ENCODE measurements at places on chromosomes 7 and 10.

GRCh38 chr7:151232917-151233701, 826 bp downstream of the CHPF2 start:
- no peak for DNase-seq

DNA sequence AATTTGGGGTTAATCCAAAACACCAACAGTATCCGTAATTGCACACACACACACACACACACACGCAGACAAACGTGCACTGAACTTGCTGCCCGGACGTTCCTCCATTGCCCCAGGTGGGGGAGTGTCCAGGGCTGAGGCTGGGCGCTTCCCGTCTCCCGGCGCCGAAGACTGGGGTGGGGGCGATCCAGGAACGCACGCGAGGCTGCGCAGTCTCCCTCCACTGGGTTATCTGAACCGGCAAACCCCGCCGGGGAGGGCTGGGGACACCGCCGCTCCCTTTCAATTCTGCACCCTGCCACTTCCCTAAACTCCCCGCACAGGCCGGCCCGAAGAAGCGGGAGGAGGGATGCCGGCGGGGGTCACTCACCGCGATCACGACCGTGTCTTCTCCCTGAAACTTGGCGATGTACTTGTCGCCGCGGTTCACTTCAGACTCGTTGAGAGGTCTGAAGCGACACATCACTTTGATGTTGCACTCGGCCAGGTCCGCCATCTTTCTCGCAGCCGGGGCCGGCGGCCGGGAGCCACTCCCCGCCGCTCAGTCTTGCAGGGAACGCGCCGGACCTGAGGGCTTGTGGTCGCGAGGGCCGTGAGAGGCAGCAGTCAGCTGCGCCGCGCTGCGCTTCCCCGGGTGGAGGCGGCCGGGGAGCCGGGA, 618 bp downstream of the KIF5B start:
- DNase-seq, result peak; percentile 57

DNA sequence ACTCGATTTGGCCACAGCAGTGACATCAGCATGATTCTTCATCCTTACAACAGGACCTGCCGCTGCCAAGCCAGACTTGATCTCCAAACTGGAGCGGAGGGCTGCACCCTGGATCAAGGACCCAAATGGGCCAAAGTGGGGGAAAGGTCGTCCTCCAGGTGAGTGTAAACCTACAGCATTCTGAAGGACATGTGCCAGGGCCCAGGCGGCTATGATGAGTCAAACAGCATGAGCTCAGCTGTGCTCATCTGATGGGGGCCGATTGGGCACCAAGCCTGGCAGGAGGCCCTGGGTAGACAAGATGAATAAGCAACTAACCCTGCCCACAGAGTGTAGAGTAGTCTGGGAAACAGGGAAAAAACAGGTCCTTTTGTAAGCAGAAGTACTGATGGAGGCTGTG, 14.4 kb upstream of the ATP6V0E2 start:
- no peak for DNase-seq

- no peak for DNase-seq
Measured at GRCh38 chr7:2104716-2105115, 128.0 kb downstream of the MAD1L1 start.

DNA sequence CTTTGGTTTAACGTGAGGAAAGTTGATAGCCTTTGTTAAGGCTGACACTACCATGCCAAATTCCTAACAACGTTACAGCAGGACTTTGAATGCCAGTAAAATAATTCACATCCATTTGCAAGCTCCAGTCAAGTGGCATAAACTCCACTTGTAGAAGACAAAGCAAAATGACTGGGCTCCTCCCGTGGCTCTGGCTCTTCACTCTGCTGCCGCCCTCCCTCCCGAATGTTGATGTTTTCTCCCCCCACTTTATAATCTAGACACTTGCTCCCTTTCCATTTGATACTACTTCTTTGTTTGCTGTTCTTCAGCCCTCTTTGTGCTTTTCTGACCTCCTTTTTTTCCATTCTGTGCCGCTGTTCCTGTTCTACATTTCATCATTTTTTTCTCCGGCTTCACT, 22.8 kb upstream of the ITGB8 start:
- no peak for DNase-seq

DNA sequence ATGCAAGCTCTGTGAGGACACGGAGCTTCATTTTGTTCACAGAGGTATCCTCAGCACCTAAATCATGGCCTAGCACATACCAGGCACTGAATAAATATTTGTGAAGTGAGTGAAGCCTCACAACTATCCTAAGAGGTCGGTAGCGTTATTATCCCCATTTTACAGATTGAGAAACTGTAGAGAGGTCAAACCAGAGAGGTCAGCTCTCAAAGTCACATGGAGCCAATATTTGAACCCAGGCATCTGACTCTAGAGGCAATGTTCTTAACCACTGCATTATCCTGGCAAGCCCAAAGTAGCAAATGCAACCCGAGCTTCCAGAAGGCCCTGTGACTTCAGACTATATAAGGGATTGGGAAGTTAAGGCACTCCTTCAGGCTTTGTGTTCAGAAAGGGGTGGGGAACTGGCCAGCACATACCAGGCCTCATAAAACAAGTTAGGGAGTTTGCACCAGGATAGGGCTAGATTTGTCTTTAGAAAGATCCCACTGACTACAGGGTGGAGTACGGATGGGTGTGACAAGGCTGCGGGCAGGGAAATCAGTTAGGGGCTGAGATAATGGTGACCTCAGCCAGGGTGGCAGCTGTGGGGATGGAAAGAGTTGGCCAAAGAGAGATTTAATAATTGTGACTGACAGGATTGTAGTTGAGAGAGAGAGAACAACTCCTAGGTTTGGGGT, 101.4 kb downstream of the TBXAS1 start:
- no peak for DNase-seq

GRCh38 chr10:85666987-85667386, 699.6 kb downstream of the GRID1 start:
- no peak for DNase-seq

- no peak for DNase-seq
Measured at GRCh38 chr10:27661514-27662286, 83.9 kb downstream of the MKX start.

DNA sequence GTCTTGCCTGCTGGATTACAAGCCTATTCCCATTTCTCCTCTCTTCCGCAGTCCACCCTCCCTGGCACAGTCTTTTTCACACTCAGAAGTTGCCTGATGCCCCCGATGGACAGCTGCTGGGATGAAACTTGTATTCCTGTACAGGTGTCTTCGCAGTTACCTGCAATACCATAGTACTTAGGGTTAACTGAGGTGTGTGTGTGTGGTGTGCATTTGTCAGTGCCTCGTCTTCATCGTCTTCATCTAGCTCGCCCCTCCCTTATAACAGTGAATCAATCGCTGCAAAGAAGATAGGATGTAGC, 11.0 kb downstream of the NXPH1 start:
- no peak for DNase-seq

GRCh38 chr10:73131301-73131700, 21.0 kb downstream of the NUDT13 start:
- DNase-seq, result no peak

- no peak for DNase-seq
Measured at GRCh38 chr7:133109816-133110215, 27.9 kb upstream of the CHCHD3 start.

- DNase-seq, result no peak
Measured at GRCh38 chr7:157557263-157557662, 220.5 kb downstream of the DNAJB6 start.

DNA sequence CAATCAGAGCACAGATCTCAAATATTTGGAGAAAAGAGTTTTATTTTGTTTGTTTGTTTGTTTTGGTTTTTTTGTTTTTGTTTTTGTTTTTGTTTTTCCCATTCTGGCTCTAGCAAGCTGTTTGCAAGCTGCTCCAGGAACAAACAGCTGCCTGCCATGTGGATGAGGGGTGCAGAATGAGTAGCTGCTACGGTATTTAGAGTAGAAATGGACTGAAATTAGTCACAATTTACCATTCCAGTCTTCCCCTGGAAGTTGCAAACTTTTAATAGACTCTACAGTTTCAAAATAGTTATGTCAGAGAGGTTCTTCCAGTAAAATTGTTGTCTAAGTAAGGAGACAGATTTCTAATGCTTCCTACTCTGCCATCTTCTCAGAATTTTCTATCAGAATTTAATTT, 27.1 kb upstream of the TAS2R16 start:
- no peak for DNase-seq

DNA sequence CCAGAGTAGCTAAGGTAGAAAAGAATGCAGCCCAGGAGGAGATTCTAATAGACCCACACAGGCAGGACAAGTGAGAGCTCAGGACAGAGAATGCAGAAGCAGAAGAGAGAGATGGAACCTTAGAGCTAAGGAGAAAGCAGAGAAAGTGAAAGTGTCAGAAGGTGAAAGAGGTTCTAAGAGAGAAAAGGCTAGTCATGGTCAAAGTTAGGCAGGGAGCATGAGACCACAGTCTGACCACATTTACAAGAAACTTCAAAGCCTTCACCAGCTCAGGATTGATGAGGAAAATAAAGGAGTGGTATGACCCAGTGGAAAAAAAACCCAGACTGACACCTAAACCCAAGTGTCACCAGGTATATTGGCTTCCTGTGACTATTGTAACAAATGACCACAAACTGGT, 131.8 kb upstream of the WDR11 start:
- no peak for DNase-seq

GRCh38 chr7:83663131-83663530, 14.2 kb upstream of the SEMA3E start:
- no peak for DNase-seq

GRCh38 chr10:77972148-77972547, 45.6 kb upstream of the DLG5 start:
- no peak for DNase-seq

DNA sequence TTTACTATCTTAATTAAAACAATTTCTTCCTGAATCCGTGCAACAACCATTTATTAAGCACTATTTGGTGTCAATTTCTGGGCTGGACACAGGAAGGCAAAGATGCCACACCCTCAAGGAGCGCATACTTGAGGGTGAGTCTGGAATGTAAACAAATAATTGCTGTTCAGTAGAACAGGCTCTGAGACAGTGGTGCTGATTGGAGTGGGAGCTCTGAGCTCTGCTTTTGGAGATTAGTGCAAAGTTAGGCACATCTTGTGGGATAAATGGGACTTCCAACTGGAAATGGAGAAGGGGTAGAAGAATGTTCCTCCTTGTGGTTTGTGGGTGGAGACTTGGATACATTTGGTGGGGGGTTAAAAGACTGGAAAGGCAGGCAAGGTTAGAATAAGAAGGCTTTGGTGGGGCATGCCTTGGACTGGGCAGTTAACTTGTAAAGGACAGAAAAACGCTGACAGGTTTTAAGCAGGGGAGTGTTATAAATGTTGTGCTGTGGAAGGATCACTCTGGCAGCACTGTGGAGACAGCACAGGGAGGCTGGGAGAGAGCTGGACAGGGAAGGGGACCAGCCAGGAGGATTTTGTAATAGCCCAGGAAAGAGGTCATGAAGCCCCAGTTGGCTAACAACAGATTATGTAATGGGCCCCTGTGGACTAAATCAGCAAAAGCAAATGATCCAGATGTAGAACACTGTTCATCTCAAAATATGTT, 80.7 kb downstream of the ZNF365 start:
- DNase-seq, result no peak

DNA sequence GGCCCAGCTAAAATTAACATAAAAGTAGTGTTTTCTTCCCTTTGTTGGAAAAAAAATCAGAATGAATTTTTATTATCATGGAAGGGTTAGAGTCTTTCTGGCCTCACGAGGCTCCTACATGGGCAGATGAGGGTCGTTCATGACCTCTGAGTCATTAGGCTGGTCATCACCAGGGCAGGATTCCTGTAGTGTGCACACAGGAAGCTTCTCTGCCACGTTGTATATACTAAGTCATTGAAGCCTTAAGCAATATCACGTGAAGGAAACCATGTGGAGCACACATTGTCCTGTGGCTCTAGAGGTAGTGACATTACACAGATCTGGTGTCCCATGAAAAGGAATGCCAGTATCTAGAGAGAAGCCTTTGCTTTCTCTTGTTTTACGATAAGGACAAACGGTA, 84.7 kb upstream of the C1QL3 start:
- DNase-seq, result no peak

DNA sequence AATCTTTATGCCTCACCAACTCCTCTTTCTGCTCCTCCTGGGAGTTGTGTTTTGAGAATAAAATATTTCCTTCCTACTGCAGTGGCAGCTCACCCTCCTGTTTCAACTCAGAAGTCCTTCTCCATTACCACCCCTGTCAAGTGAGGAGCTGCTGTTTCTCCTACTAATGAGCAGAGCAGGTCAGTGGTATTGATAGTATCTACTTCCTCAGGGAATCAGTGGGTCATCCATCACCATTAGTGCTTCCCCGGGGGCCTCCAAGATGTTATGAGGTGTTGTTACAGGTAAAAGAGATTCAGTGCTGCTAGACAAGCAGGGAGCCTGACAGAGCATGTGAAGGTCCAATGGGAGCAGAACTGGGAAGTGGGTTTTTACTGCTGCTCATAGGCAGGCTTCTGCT, 795.2 kb downstream of the REEP3 start:
- DNase-seq, result no peak

GRCh38 chr10:35712486-35712885, 70.4 kb upstream of the FZD8 start:
- no peak for DNase-seq

- DNase-seq, result no peak
Measured at GRCh38 chr10:127922675-127923366, 15.9 kb downstream of the PTPRE start.

- no peak for DNase-seq
Measured at GRCh38 chr10:11578802-11579255, 32.6 kb downstream of the USP6NL start.

DNA sequence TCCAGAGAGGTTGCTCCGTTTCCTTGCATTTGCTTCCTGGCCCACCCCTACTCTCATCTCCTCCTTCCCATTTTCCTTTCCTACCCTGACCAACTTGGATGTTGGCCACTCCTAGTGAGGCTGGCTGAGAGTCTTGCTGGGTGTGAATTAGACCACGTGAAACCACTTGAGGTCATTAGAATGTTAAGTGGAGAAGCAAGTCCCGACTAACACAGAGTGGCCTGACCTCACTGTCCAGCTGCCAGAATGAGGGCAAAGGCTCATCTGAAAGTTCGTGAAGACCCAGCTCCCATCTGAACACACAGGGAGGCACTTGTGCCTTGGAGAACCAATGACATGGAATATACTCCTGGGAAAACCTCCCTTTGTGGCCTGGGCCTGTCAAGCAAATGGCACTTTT, 80.8 kb downstream of the WDR11 start:
- DNase-seq, result no peak

DNA sequence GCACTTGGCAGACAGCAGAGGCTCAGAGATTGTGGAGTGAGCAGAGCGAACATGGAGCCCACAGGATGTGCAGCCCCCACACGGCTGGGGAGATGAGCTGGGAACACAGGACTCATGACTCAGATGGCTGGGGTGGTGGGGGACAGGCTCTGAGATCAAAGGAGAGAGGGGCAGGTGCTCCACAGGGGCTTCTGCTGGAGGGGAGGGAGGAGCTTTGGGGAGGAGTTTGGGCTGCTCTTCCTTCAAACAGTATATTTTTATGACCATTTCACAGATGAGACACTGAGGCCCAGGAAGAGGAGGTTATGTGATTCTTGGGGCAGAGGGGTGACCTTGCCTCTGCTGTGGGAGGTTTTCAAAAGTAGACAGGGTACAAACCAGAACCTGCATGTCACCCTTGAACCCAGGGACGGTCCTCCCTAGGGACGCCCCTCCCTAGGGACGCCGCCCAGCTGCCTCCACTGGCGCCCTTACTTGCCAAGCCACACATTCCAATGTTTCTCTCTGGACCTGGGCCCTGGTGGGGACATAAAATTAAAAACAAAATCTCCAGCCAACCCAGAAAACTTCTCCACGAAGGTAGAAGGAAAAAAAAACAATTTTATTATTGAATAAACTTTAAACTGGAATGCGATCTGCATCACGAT, 981 bp upstream of the CRYGN start:
- no peak for DNase-seq

GRCh38 chr7:140899883-140900282, 24.8 kb downstream of the BRAF start:
- DNase-seq, result no peak

All from neural crest cell (in vitro differentiated cells).